ENCODE measurements at places on chromosomes 1 and 21.

GRCh38 chr1:30965924-30966599 is 57.5 kb upstream of the SDC3 start:
- no peak for DNase-seq

DNA sequence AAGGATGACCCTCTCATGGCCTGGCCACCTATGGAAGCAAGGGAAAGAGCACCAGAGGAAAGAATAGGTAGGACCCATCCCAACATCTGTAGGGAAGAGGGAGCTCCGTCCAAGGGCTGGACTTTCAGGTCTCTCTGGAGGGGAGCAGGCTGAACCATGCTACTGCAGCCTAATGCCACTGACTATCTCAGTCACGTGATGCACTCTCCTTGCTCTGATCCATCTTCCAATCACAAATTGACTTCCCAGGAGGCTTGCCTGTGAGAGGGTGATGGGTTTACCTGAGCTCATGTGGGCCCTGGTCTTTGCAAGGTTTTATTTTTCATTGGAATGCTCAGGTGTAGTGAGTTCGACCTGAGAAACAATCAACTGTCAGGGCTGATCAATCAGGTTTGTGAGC is 128.8 kb downstream of the CACNA1E start:
- DNase-seq = no peak

GRCh38 chr1:200452850-200453552 is 43.2 kb upstream of the ZNF281 start:
- DNase-seq = no peak

DNA sequence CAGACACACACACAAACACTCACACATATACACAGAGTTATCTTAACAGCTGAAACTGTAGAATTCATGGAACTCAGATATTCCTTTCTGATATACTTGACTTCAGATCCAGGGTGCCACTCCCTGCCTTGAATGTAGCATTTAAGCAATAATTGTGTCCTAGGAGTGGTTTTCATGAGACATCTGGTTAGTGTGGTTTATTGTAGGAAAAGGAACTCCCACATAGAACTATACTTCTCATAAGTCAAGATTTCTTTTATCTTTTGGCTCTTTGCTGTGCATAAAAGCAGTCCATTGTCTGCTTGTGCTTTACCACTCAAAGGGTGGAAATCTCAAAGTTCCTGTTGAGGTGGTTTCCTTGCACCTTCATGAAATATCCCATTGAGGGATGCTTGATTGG is 272.6 kb upstream of the SGIP1 start:
- DNase-seq = no peak

- no peak for DNase-seq
These were observed 245.4 kb upstream of the CHRM3 start for GRCh38 chr1:239140968-239141367.

- DNase-seq = no peak
These were observed 35.5 kb upstream of the PRDM2 start for GRCh38 chr1:13664451-13664850.

- no peak for DNase-seq
These were observed 293.7 kb downstream of the RGS7 start for GRCh38 chr1:241063276-241063675.

DNA sequence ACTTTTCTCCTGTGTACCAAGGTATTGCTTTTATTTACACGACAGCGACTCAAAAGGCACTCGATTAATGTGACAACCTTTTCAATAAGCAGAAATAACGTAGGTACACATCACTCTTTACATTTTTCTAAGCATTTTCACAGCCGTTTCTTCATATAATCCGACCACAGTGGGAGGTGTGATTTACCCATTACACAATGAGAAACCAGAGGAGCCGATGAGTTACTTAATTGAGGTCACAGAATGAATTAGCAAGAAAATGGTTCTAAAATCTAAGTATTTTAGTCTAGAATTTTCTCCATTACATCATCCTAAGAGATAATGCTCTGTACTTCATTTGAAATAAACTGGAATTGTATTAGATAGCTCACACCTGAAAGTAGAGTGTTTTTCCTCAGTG is 71.5 kb downstream of the UMODL1 start:
- no peak for DNase-seq

- DNase-seq = no peak
These were observed 450.7 kb downstream of the CAMTA1 start for GRCh38 chr1:7235871-7236517.

DNA sequence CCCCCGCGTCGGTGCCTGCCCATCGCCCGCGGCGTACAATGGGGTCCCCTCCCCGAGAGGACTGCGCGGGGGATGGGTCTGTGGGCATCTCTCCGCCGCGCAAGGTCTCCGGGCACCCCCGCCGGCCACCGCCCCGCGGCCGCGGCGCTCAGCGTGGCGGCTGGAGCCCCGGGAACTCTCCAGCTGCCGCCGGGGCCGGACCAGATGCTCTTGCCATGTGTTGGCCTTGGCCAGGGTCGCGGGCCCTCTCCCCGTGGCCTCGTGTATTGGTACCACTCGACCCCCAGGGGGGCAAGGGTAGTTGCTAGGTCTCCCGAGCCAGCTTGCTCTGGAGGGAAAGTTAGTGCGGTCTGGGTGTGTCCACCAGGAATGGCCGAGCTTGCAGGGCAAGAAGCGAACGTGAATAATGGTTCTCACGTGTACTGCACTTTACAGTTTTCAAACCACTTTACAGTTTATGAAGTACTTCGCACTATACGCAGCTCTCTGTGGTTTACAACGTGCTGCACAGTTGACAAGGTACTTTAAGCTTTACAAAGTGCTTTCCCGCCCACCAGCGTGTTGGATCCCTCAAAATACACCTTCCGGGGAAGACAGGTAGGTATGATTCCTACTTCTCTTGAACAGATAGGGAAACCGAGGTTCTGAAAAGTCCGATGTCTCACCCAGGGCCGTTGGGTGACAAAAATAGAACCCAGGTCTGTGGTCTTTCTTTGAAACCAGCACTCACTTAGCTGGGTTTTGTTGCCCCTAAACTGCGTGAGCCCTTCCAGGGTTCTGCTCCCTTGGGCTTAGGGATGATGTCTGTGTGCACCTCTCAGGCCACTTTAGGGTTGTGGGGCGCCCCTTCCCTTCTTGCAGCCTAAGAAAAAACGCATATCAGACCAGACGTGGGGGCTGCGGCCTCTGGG is 1.2 kb downstream of the EPHB2 start:
- no peak for DNase-seq

GRCh38 chr1:29211086-29212030 is 19.4 kb downstream of the MECR start:
- no peak for DNase-seq

GRCh38 chr1:169160845-169161495 is 54.5 kb downstream of the ATP1B1 start:
- DNase-seq = no peak

DNA sequence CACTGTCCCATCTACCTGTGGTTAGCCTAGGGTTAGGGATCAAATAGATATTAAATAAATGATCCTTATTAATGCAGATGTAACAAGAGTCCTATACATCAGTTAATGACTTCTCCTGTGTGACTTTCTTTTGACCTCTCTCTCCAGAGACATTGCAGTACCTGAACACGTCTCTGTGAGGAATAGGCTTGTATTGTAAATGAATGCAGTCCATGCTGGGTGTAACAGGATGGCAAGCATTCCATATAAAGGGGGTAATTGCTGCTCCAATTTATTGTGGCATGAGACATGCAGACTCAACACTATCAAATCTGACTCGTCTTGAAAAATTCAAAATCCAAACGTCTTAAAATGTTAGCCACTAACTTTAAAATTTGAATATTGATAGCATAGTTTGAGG is 189.5 kb downstream of the PRDM2 start:
- DNase-seq = no peak

DNA sequence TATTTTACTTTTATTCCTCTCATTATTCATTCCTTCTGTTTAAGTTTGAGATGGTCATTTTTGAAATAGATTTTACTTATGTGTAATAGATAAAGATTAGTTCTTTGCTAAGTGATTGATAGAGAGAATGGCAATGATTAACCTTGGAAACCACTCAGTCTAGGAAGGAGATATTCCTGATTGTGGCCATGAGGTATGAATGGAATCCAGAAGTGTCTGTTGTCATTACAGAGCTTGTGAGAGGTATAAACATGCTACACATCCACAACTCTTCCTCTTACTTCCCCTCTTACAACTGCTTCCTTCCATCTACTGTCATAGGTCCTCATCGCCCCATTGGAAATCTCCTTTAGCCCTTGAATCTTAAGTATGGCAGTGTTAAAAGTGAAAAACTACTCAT is 988.8 kb upstream of the B3GALT2 start:
- no peak for DNase-seq

- DNase-seq = no peak
These were observed 20.3 kb downstream of the TSPAN2 start for GRCh38 chr1:115068826-115069585.

DNA sequence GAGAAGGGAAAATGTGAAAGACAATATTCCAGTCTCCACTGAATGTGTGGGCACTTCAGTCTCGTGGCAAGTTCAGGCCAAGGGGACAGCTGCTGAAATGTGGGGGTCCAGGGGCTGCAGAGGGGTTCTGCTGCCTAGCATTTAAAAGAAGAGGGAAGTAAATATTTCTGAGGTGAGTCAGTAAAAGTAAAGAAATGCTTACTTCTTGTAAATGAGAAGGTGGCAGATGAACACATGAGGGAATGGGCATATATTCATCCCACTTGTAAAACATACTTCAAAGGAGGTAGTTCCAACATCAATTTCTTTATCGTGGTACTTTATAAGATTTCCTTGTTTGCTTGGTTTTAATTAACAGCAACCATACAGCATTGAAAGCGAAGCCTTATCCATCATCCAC is 63.1 kb upstream of the HIVEP3 start:
- DNase-seq = no peak

GRCh38 chr1:206080026-206080820 is 27.2 kb downstream of the RHEX start:
- no peak for DNase-seq

DNA sequence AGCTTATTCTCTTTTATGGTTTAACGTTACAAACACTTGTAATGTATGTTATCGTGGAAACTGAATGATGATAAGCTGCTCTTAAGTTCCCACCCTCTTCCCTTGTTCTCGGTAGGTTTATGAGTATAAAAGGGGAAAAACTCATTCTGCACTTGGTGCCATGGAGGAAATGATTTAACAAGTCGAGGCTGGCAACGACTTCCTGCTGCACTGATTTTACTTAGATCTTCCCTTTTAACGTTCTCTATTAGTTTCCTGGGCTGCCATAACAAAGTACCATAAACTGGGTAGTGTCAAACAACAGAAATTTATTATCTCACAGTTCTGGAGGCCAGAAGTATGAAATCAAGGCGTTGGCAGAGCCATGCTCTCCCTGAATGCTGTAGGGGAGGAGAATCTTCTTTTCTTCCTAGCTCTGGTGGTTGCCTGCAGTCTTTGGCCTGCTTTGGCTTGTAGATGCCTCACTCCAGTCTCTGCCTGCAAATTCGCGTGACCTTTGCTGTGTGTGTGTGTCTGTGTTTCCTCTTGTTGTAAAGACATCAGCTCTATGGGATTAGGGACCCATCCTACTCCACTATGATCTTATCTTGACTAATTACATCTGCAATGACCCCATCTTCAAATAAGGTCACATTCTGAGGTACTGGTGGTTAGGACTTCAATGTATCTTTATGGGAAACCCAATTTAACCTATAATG is 26.3 kb downstream of the HUNK start:
- DNase-seq = no peak

GRCh38 chr1:47841356-47841755 is 155.8 kb downstream of the TRABD2B start:
- no peak for DNase-seq

GRCh38 chr21:28769683-28770082 is 223.0 kb downstream of the LTN1 start:
- DNase-seq = no peak

GRCh38 chr1:110207831-110208230 is 2.3 kb upstream of the KCNC4 start:
- no peak for DNase-seq

DNA sequence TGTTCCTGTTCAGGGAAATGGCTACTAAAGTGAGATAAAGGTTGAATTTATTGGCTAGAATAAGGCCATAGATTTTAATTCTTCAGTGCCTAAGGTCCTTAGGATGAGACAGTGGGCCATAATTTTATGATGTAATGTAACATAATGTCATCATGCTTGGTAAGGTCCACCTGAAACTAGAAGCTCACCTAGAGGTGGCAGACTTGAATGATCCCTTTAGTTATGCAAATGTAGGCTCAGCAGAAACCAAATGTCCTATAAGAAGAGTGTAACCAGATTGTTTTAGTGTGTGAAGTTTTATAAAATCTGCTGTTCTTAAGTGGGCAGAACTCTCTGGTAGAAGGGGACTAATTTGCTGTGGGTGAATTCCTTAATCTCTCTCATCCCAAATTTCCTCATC is 13.5 kb upstream of the SETDB1 start:
- DNase-seq = no peak

GRCh38 chr1:224411766-224412165 is 22.8 kb downstream of the WDR26 start:
- no peak for DNase-seq

DNA sequence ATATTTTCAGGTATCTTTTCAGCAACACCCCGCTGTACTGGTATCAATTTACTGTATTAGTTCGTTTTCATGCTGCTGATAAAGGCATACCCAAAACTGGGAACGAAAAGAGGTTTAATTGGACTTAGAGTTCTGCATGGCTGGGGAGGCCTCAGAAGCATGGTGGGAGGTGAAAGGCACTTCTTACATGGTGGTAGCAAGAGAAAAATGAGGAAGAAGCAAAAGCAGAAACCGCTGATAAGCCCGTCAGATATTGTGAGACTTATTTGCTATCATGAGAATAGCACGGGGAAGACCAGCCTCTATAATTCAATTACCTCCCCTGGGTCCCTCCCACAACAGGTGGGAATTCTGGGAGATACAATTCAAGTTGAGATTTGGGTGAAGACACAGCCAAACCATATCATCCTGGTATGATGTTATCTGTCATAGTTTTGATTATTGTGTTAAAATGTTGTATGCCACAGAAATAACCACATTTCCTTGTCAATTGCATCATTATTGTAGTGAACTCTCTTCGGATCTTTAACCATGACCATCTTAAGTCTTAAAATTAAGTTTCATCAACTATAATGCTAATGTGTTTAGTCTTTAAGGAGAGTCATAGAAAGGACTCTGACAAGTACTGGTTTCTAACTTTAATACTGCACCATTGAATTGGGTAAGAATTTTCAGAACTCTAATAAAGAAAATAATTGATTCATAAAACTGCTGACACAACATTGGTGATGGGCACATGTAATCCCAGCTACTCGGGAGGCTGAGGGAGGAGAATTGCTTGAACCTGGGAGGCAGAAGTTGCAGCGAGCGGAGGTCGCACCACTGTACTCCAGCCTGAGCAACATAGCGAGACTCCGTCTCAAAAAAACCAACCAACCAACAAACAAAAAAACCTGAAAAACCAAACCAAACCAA is 58.2 kb downstream of the TBX19 start:
- no peak for DNase-seq

DNA sequence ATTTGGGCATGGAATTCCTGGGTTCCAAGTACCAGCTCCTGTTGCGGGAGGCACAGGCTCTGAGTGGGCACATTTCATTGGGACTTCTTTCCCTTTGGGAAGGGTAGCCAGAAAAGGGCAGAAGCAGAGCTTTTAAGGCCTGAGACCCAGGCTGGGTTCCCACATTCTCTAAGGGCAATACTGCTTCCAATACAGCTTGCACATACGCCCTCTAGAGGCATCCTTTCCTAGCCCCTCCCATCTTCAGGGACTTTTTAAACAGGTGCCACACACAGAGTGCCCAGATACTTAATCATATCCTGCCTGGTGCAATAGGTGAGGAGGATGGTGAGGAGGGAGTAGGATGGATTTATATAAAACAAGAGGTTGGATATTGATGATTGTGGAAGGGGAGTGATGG is 5.7 kb downstream of the GPR88 start:
- no peak for DNase-seq
